ENCODE measurements at places on chromosomes 6 and 20.
A peak's percentile ranks its signal among the peaks of the same experiment; 100 is the strongest.

DNA sequence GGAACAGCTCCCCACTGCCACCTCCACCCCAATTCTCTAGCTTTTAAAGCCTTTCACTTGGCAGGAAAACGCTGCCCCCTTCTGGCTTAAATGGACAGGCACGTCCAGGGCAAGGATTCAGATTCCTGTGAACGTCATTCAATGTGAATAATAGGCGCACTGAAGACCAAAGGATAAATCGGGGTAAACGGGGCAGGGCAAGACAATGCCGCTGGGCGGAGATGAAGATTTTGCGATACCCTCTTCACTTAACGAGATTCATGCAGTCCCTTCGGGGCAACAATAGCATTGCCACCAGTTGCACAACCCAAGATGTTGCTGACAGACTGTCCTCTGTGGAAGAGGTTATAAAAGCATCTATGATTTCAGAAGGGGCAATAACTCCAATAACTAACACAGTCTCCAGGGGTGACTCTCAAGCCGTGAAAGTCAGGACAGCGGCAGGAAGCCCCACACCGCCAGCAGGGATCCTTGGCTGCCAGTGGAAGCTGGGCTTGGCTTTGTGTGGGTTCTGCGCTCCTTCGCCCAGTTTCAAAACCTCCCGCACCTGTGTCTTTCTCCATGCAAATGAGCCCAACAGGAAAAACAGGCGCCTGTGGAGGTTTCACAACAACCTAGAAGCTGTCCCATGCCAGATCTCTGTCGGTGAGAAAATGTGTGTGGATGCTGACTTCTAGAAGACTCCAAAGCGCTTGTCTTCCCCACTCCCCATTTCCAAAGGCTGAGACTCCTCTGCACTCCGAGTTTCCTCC, 291.8 kb downstream of the BMP7 start:
- DNase-seq = no peak

DNA sequence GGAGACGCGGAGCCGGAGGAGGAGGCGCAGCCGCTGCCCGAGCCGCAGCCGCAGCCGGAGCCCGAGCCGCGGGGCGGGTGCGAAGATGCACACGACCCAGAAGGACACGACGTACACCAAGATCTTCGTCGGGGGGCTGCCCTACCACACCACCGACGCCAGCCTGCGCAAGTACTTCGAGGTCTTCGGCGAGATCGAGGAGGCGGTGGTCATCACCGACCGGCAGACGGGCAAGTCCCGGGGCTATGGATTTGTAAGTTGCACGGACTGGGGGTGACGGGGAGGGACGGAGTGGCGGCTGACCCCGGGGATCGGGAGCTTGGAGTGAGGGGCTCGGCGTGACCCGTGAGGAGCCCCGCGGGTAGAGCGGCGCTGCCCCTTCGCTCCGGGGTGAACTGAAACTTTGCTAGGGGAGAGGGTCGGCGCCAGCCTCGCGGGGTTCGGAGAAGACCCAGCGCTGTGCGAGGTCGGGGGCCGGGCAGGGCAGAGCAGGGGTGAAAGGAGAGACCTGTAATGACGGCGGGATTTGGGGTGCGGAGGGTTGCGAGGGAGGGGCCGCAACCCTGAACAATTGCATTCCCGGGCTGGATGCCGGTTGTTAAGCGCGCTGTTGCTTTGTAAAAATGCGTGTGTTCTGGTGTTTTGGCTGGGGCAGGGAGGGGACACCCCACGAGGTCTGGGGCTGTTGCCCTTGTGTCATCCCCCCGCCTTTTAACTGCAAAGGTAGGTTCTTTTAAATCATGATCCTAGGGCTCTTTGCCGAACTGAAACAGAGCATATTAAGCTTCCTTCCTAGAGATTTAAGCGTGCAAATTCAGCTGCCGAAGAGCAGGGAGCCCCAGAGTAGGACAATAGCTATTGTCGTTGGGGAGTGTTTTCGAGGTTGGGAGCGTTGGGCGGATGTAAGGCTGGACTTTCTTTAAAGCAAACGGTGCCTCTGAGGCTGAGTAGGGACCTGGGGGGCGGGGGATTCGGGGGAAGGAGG, 628 bp downstream of the RBM24 start:
- DNase-seq = no peak

DNA sequence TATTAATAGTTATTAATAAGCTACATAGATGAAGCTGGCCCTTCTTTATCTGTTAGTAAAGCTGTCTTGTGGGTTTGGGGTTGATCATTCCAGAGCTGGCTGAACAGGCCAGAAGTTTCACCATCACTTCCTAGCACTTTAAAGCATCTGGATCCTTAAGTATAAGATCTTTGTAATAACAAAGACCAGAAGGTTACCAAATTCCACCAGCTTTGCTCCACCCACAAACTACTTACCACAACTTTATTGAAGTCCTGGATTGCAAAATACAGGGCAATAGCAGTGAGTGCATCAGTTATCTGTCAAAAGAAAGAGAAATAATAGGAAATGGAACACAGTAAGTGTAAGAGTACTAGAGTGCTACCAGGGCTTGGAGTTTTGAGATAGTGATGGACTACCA, 33.0 kb downstream of the PIGU start:
- no peak for DNase-seq

GRCh38 chr20:10758446-10758845, 84.6 kb upstream of the JAG1 start:
- no peak for DNase-seq

DNA sequence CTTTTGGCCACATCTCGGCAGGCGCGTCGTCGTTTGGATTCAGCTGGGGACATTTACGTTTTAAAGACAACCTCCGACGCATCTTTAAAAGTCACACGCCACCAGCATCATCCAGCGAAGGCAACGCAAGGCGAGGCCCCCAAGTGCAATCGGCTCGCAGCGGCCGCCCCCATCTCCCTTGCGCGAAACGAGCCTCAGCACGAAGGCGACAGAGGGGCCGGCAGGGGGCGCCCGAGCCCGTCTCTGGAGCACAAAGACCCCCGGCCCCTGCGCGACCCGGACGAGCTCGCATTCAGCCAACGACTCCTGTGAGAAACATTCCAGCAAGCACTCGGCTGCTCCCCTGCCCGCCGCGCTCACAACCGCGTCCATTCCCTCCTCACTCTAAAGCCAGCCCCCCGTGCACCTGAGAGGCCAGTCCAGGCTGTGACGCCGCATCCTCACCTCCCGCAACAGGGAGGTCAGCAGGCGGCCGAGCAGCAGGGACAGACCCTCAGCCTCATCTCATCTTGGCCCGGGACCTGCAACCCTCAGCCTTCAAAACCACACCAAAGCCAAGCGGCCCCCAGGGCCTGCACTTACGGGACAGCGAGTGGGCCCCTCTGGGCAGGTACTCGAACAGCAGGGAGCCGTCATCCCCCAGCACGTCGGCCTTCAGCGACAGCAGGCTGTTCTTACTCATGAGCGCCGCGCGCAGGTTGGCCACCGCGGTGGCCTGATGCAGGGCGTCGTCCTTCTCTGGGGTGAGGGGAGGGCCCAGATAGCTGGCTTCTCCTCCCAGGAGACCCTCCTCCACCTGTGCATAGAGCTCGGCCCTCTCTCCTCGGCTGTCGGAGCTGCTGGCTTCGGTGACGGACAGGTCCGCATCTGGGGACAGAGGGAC, 35.8 kb downstream of the SLC2A4RG start:
- DNase-seq = peak; percentile 34

DNA sequence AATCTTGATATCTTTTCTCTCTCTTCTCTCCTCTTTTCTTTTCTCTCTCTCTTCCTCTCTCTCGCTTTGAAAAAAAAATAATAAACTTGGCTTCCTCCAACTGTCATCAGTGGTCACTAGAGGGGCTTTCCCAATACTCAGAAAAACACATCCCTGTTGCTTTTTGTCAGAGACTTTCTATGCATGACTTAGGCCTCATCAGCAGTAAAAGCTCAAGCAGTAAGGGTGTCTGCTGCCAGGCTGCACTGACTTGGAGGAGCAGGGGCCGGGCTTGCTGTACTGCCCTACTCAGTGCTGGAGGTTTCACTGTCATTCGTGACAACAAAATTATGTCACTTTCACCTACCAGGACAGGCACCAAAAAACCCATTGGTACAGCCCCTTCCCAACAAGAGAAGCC, 272.0 kb downstream of the ADGB start:
- DNase-seq = no peak

- no peak for DNase-seq
These were observed 15.7 kb downstream of the PANK2 start for GRCh38 chr20:3904857-3905256.

GRCh38 chr20:2305029-2305428, 9.2 kb downstream of the TGM3 start:
- DNase-seq = no peak

DNA sequence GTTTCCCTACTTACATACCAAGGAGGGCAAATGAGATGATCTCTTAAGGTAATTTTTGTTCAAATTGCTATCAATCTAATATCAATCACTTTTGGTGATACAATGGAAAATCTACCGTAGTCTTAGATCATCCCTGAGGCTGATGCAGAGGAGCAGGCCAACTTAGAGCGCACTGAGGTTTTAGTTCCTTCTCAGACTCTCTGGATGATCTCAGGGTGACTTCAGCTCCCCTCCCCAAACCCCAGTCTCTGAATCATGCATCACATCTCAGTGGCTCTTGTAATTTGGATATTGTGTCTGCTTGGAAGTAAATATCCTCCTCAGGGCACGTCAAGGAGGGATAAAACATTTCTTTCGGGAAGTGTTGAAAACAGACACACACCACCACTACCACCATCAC, 5.9 kb downstream of the TUBB2B start:
- DNase-seq = no peak

DNA sequence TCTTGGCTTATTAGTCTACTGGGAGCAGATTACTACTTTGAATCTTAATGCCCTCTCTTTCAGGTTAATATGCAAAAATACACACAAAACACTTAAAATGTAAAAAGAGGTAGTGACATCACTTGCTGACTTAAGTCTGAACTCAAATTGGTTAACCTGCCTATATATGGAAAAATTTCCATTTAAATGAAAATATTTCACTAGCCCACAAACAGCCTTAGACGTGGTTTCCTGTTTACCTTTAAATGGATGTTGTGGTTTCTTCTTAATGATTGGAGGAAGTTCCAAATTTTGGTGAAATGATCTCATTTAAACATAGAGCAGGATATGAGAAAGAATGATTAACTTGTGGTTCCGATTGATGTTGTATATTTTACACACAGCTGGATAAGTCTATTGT, 553.7 kb downstream of the CD109 start:
- no peak for DNase-seq

- DNase-seq = no peak
These were observed 36.3 kb downstream of the HEBP2 start for GRCh38 chr6:138440296-138440695.

GRCh38 chr20:53579581-53580375, 13.9 kb downstream of the ZNF217 start:
- no peak for DNase-seq

DNA sequence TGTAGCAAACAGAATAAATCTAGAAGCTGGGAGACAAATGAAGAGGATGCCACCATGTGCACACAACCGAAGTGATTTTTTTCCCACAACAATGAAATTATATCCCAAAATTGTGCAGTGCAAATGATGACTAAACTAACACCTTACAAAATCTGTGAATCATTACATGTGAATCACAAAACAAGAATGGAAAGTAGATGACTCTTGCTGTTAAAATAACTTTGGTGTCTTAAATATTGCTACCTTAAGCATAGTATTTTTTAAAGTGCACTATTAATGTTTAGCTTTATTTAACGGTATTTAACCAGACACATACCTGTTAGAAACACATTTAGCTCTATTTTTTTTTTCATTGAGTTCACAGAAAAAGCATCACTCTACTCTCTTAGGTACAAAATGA, 190.8 kb downstream of the TBC1D32 start:
- no peak for DNase-seq

- DNase-seq = no peak
These were observed 661 bp upstream of the PPP1R14C start for GRCh38 chr6:150142097-150142669.

DNA sequence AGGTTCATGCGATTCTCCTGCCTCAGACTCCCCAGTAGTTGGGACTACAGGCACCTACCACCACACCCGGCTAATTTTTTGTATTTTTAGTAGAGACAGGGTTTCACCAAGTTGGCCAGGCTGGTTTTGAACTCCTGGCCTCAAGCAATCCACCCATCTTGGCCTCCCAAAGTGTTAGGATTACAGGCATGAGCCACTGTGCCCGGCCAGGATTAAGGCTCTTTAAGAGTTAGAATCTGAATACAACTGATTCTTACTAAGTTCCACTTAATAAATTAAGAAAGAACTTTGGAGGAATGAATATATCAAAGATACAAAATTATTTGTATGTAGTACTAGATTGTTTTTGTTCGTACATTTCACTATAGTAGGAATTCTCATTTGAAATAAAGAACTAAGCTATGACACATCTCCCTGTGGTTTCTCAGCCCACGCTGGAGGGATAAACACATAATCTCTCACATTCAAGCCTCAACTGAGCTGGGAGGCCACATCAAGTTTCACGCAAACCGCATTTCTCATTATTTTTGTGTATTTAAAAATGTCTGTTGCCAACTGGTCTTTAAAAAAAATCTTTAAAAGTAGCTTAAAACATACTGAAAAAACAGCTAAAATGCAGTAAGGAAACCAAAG, 34.2 kb downstream of the DTNBP1 start:
- DNase-seq = peak; percentile 56

DNA sequence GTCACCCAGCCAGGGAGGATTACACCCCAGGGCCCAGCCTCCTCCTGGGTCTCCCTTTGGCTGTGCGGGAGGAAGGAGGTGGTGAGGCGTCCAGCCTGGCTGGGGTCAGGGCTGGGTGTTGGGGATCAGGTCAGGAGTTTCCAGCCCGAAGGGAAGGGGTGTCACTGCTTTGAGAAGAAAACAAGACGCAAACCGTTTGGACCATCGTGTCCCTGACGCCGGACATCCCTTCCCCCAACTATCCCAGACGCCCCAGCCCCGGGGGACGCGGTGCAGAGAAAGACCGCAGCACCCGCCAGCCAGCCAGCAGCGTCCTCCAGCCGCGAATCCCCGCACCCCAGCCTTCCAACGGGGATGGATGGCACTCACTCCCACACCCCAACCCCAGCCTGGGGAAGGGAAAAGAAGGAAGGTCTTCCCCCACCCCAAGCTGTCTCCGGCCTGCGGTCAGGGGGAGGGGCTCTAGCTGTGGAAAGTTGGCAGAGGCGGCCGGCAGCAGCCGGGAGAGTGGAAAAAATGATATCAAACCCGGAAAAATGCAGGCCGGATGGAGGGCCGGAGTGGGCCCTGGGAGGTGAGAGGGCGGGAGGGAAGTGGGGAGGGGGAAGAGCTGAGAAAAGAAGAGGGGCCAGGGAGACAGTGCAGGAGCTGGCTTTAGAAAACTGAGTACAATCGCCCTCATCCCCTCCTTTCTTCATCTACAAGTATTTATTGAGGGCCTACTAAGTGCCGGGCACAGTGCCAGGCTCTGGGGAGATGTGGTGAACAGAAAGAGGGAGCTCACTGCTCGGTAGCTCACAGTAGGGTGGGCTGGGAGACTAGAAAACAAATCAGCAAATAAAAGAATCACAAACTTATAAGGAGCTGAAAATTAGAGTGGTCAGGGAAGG, 10.6 kb downstream of the REM1 start:
- no peak for DNase-seq
